ENCODE measurements at places on chromosomes 2 and 18.
A peak's percentile ranks its signal among the peaks of the same experiment; 100 is the strongest.

- peak; percentile 62 for DNase-seq
Measured at GRCh38 chr18:14189858-14190257, 57.6 kb upstream of the ZNF519 start.

DNA sequence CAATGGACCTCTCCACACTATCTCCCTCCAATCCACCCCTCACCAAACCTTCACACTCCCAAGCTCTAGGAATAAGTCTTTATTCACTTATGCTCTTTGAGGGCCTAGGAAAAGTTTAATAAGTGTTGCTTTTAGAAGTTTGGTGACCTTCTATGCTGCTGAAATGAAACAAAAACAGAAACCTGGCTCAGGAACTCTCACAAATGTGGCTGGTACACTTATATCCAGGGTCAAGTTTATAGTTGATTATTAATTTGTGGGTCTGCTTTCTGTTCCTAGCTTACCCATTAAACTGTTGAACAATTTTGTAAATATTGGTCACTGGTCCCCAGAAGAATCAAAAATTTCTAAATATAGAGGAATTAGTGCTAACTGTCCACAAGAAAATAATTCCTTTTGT is 14.2 kb upstream of the ANKRD44 start:
- no peak for DNase-seq

DNA sequence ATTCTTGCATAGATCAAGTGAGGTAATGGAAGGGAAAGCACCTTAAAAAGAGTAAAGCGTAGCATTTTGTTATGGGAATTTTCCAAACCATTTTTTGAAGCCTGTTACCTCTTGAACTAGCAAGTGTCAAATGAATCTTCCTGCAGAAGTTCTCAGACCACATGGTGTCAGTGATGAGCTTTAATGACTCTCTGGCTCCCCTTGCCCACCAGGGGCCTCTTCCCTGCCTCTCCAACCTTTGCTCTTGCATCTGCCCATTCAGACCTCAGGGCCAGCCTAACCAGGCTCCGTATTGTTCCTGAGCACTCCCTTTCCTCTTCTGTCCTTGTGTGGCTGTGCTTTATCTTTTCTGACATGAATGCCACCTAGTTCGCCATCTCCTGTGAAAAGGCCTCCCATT is 155.9 kb downstream of the DIS3L2 start:
- DNase-seq: no peak

DNA sequence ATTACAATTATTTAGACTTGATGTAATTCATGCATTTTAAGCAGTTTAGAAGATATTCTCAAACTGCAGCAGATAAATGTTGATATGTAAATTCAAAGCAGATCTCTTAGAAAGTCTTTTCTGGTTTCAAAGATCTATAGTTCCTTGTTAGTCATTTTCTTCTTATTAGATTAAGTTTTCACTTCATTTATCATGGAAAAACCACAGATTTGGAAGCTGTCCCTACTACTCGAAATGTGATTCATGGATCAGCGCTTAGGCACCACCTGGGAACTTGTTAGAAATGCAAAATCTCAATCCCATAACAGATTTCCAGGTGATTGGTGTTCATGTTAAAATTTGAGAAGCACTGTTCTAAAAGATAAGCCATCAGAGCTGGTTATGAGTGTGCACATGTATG is 92.8 kb upstream of the CDH2 start:
- DNase-seq: no peak

GRCh38 chr2:239777219-239777618 is 247.9 kb downstream of the NDUFA10 start:
- DNase-seq: no peak

GRCh38 chr2:150788426-150789140 is 301.1 kb upstream of the RND3 start:
- DNase-seq: no peak

DNA sequence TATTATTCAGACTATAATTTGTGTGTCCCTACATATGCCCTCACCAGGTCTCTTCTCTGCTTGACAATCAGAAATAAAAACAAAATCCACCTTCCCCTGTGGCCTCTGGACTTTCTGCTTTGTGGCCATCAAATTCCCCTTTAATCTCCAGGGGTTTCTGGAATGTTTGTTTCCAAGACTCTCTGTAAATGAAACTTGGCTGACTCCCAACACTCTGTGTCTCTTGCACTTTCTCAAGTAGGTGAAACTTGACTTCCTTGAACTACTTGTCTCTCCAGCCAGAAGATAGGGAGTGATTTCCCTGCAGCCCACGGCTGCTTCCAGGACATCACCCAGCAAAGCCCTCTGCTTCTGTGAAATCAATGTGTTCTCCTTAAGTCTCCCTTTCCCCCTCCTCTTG is 54.1 kb upstream of the AQP4 start:
- peak; percentile 38 for DNase-seq

GRCh38 chr2:154557906-154558305 is 140.6 kb upstream of the KCNJ3 start:
- DNase-seq: no peak

All from mammary epithelial cell (primary cell).